ENCODE measurements at places on chromosomes 11 and 22.
A peak's percentile ranks its signal among the peaks of the same experiment; 100 is the strongest.

DNA sequence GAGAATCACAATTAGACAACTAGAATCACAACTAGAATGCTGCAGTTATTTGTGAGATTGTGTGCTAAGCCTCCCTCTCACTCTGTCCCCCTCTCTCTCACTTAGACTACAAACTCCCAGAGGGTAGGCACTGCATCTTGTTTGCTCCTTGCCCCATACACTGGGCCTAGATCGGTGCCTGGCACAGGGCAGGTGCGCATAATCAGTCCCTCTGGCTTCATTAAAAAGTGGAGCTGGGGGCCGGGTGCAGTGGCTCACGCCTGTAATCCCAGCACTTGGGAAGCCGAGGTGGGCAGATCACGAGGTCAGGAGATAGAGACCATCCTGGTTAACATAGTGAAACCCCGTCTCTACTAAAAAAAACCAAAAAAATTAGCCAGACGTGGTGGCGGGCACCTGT, 456.8 kb downstream of the MIAT start:
- no peak for DNase-seq

- DNase-seq = peak; percentile 68
Observed at GRCh38 chr11:123054301-123055065, 7.5 kb downstream of the HSPA8 start.

GRCh38 chr11:84014539-84014938, 728.4 kb upstream of the CCDC90B start:
- DNase-seq = no peak

- no peak for DNase-seq
Observed at GRCh38 chr22:48554893-48555572, 1272.6 kb downstream of the BRD1 start.

DNA sequence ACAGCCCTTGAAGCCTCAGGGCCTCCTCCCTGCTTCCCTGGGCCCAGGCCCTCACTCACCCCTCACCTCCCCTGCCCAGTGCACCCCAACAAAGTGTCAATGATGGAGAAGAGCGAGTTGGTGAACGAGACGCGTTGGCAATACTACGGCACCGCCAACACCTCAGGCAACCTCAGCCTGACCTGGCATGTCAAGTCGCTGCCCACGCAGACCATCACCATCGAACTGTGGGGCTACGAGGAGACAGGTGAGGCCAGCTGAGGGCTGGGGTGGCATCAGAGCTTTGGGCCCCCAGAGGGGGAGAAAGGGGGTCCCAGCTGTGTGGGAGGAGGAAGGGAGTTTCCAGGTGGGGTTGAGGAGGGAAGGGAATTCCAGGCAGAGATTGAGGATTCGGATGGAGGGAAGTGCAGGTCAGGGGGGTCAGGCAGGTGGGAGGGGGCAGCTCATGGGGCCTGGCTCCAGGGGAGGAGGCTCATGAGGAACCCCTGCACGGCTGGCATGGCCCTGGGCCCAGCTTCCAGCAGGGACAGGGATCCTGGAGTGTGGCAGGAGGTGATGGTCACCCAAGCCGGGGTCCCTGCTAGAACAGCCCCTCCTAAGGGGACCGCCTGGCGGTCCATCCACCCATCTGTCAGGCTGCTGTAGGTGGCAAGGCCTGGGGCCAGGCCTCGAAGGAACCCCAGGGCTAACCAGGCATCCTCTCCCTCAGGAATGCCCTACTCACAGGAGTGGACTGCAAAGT, 2.9 kb downstream of the SUSD2 start:
- no peak for DNase-seq

GRCh38 chr11:65083134-65083833, 556 bp downstream of the CDCA5 start:
- no peak for DNase-seq

GRCh38 chr11:63719987-63720386, 38.7 kb downstream of the RTN3 start:
- DNase-seq = no peak

GRCh38 chr22:17655289-17655688, 16.7 kb downstream of the BCL2L13 start:
- no peak for DNase-seq

- no peak for DNase-seq
Observed at GRCh38 chr11:92440701-92441442, 216.3 kb downstream of the FAT3 start.

- DNase-seq = no peak
Observed at GRCh38 chr11:34679681-34680080, 58.8 kb downstream of the EHF start.

- DNase-seq = no peak
Observed at GRCh38 chr22:30978304-30978962, 9.4 kb downstream of the TUG1 start.

DNA sequence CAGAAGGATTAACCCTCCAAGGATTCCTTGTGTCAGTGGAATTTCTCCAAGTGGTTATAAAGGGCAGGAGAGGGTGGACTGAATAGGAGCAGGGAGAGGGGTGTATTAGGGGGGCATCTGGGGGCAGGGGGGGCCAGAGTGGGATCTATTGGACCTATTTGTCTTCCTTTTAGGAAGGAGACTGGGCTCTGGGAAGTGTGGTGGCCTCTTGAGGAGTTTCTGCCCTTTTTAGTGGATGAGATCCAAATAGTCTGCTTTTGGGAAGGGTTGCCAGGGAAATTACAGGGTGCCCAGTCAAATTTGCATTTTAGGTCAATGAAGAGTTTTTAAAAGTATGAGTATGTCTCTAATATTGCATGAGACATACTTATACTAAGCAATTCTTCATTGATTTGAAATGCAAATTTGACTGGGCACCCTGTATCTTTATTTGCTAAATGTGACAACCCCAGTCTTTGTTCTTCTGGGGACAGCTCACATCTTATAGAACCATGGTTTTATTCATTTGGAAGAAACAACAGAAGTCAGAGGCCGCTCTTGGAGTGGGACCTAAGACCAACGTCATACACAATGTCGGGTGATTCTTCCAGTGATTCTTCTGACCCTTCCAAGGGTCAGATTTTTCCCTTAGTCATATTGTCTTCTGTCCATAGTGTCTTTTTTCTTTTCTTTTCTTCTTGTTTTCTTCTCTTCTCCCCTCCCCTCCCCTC, 429 bp upstream of the SLC22A6 start:
- no peak for DNase-seq

GRCh38 chr11:86723281-86723680, 50.9 kb upstream of the ME3 start:
- no peak for DNase-seq

GRCh38 chr22:24969560-24970301, 17.2 kb downstream of the KIAA1671 start:
- no peak for DNase-seq

DNA sequence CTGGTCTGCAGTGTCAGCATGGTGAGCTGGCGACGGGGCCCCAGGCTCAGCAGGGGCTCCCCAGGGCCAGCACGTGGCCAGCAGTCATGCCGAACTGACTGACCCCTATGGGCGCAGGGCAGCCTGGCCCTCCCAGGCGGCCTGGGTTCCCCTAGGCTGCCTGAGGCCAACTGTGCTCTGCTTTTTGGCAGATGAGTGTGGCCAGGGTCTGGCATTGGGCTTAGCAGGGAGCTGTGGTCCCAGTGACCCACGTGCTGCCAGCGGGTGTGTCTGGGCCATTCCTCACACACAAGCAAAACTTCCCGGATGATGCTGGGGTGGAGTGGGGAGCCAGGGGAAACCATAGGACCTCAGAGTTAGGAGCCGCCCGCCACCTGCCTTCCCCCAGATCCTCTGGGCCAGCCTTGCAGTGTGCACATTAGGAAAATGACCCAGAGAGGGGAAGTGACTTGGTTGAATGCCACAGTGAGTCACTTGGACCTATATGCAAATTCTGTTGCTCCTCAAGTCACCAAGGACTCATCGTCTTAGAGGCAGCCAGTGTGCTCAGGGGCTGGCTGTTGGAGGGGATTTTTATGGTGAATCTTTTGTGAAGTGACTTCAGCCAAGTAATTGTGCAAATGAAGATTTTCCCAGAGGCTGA, 6.5 kb downstream of the ADORA2A start:
- DNase-seq = no peak

DNA sequence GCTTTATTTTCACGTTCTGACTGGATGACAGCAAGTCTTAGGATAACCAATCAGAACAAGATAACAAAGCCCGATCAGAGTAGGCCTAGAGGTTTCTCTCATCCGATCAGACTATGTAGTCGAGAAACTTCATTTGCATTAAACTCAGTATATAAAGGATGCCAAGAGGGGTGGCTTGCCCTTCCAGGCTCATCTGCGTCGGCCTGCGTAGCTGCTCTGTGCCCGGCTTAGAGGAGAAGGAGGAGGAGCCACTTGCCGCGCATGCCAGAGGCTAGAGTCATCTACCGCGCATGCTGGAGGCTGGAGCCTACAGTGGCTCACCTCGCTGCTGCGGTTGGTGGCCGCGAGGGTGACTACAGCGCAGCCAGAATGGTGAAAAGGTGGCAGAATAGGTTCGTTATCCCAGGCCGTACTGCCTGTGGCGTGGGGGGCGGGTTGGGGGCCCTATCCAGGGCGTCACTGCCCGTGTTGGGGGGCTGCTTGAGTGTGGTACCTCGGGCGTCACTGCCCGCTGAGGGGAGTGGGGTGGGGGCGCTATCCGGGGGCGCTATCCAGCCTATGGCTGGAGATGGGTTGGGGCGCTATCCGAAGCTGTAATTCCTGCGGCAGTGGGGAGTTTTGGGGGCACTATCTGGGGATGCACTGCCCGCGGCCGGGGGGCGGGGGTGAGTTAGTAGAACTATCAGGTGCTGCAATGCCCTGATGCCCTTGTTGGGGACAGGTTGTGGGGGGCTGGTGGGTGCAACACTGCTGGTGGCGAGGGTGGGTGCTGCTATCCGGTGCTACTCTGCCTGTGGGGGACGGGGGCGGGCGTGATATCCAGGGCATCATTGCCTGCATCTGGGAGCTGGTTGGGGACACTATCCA, at the start of gene RFPL2:
RFPL2 (minus strand) TSS at position 218 of the 867 bp plus-strand sequence. CDS start 2,622 bp downstream, outside the sequence.
- DNase-seq = no peak

GRCh38 chr11:76455931-76456330, 11.1 kb downstream of the EMSY start:
- no peak for DNase-seq

DNA sequence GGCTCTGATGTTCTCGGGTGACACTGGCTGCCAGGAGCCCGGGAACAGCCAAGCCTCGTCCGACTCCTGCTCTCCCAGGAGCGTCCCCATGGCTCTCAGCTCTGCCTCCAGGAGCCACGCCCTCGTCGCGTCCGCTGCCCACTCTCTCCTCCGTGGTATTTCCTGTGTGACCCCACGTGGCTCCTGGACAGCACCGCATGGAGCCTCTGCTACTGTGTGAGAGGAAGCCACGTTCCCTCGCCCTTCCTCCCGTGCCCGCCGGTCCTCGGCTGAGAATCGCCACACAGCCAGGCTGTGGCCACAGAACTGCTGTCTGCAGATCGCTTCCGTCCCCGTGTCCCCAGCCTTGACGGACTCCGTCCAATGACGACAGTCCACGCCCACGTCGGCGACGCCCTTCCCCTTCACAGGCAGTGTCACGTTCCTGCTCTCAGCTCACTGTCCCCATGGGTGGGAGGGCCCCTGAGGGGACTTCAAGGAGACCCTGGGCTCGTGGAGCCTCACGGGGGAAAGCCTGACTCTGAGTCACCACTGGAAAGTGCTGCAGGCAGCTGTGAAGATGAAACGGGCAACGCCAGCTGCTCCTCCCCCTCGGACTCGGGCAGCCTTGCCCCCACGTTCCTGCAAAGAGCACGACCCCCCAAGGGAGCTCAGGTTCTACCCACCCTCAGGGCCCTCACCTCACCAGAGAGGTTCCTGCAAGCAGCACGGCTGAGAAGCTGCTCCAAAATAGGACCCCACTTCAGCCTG, 458.5 kb downstream of the BRD1 start:
- DNase-seq = no peak

DNA sequence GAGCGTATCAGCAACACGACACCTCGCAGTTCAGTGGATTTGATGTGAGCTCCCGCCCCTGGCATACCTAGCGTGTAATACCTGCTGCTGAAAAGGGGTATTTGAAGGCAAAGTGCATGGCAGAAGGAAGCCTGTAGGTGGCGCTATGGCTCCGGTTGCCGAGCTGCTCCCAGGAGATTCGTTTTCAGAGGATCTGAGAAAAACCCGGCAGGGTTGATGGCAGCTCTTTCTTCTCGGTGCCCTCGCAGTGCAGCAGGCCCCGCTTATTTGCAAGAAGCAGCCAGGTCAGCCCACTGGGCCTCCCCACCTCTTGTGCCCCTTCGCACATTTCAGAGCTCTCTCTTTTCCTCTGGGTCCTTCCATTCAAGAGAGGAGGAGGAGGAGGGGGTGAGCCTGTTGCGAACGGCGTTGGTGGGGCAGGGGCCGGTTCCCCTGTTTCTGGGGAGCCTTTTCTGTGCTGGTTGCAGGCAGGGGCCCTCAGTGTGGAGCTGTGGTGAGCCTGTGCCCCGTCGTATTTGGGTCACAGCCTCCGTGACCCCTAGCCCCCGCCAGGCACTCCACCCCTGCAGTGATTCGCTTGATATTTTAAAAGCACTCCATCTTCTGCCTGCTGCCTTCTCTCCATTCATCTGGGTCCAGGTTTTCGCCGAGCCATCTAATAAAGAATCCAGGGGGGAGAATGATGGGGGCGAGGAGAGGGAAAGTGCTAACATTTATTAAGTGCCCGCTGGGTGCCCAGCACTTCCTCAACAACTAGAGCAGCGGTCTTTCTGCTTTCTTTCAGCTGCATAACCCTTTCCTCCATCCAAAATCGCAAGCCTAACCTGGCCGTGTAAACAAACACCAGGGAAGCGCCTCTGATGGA, 85.3 kb upstream of the SYT13 start:
- DNase-seq = peak; percentile 61

DNA sequence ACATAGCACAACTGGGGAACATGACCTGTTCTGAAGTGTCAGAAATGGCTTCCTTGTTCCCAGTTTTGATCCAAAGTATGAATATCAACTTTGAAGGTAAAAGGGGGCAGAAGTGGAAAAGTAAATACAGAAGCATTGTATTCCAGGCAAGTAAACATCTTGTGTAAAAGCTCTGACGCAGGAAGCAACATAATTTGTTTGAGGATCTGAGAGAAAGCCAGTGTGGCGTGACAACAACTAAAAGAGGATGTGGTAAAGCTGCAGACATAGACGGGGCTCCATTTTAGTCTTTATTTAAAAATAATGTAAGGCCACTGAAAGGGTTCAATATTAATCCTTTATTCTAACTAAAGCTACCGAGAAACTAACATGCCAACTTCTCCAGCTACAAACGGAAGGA, 310.2 kb downstream of the DLG2 start:
- DNase-seq = no peak

DNA sequence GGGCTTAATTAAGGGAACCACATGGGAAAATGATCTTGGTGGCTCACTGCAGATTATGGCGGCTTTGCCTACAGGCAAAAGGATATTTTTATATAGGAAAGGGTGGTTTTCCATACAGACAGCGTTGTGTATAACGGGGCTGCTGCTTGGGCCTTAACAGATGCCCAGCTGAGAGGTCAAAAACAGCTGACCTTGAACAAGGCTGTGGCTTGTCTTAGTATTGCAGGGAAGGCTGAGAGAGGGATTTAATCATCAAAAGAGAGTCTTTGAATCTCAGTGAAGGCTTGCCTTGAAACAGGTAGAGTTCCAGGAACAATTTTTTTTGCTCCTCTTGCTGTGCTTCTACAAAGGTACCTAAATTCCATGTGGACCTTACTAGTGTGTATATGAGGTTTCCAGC, 301.6 kb upstream of the C11orf87 start:
- no peak for DNase-seq

All from NCI-H187 (cell line).